ENCODE measurements at places on chromosomes 12 and 14.

GRCh38 chr12:123078120-123078465, 72.8 kb downstream of the PITPNM2 start:
- DNase-seq = no peak

- no peak for DNase-seq
Observed at GRCh38 chr14:69561893-69562292, 12.8 kb downstream of the CCDC177 start.

GRCh38 chr14:97976861-97977260, 1179.7 kb downstream of the VRK1 start:
- no peak for DNase-seq

- DNase-seq = no peak
Observed at GRCh38 chr12:96104566-96104965, 69.2 kb upstream of the LTA4H start.

DNA sequence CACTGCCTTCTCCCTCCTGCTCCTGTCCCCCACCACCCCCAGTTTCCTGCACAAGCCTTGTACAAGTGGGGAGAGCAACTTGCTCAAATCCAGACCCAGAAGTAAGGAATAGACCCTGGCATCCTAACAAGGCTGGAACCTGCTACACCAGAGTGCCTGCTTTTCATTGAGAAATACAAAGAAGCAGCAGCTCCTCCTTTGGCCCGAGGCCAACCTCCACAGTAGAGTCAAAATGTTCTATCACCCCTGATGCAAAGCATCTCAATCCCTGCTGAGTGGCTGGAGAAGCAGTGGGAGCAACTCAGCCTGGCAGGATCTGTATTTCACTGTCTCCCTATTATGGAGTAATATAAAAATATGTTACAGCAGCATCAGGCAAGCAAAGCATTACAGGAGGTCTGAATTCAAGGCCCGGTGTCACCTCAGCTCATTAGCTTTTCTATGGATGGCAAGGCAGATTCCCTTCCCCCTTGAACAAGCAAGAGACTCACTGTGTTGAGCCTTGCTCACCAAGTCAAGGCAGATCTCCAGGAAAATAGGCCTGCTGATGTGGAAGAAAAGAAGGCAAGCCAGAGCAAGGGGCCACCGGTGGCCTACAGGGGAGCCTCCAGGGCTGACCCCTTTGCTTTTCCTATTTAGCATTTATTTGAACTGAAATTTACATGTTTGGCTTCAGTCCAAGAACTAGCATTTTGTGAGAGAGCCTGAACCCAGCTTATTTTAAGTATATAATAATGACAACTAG, 186.3 kb upstream of the EGLN3 start:
- DNase-seq = no peak

GRCh38 chr12:93804392-93805179, 127.4 kb downstream of the CRADD start:
- no peak for DNase-seq
